ENCODE measurements at places on chromosomes 7 and 10.
A peak's percentile ranks its signal among the peaks of the same experiment; 100 is the strongest.

DNA sequence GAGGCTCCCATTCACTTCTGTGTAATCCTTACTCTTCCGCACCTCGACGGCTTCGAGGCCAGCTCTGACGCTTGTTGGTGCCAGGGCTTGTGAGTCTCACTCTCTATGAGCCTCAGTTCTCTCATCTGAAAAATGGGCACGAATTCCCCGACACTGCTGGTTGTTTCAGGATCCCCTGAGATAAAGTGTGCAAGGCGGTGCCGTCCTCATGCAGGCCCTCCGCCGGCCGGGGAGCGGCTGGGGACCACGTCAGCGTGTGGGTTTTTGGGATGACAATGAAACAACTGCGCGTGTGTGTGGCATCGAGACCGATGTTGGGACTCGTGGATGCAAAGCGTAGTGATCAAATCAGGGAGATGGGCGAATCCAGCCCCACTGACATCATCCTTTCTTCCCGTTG is 75.6 kb downstream of the FOXL3 start:
- no peak for DNase-seq

GRCh38 chr10:120833222-120833928 is 17.8 kb upstream of the WDR11 start:
- DNase-seq = no peak

GRCh38 chr7:75892634-75893272 is 13.9 kb downstream of the RHBDD2 start:
- no peak for DNase-seq

GRCh38 chr10:97724341-97724941 is 10.9 kb downstream of the MARVELD1 start:
- peak; percentile 39 for DNase-seq

DNA sequence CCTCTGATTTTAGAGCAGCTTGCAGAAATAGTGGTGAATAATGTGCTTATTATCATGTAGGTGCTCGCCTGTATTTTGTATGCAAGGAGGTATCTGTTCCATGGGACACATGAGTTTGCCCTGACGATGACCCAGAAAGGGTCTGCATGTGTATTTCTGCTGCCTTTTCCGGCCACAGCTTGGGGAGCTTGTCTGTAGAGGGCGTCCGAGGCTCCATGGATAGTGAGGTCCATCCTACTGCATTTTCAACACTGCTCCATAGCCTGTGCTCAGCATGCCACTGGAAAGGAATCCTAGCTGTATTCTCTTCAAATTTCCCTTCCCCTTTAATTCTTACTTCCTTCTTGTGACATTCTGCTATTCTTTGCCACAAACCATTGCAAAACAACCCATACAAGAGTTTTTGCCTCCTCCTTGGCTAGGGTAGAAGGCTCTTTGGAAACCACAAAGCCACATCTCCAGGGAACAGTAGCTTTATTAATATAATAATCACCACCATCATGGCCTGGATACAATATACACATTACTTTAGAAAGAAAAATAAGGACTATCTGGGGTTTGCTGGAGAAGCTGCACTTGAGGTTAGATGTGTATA is 127.7 kb downstream of the DYNC1I1 start:
- DNase-seq = no peak

- DNase-seq = no peak
Observed at GRCh38 chr10:100803492-100803891, 58.1 kb downstream of the PAX2 start.

GRCh38 chr10:120336911-120337540 is 120.0 kb upstream of the PLPP4 start:
- DNase-seq = peak; percentile 41

DNA sequence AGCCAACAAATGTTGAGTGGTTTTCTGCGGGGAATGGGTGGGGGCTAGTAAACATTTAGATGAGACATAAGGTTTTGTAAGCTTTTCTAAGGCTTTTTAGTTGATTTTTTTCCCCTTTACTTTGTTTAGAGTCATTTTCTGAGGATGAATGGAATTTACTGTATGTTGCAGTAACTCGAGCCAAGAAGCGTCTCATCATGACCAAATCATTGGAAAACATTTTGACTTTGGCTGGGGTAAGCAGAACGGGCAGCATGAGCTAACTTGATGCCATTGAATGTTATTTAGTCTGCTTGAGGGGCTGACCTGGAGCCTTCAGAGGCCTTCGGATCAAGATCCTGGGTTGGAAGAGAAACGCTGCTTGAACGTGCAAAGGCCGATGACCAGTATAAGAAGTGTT is 37.3 kb downstream of the FBH1 start:
- peak; percentile 40 for DNase-seq

- peak; percentile 89 for DNase-seq
Observed at GRCh38 chr10:62025901-62026879, 124.7 kb downstream of the ARID5B start.

- DNase-seq = no peak
Observed at GRCh38 chr7:154512121-154512833, 460.1 kb downstream of the DPP6 start.

DNA sequence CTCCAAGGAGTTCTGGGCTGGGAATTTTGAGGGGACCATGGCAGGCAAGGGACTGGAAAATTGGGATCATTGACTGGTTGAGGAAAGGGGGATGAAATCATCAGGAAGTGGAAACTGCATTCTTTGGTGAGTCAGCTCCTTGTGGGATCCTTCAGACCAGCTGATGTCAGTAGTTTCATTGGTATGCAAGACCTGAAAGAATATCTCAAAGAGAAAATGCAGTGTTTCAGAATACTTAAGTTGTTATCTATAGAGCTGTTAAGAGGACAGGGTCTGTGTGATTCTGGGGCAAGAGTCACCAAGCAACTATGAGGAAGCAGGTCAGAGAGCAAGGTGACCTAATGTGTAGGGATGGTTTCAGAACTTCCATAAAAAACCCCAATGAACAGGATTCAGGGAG is 595.9 kb upstream of the AUTS2 start:
- peak; percentile 0 for DNase-seq

DNA sequence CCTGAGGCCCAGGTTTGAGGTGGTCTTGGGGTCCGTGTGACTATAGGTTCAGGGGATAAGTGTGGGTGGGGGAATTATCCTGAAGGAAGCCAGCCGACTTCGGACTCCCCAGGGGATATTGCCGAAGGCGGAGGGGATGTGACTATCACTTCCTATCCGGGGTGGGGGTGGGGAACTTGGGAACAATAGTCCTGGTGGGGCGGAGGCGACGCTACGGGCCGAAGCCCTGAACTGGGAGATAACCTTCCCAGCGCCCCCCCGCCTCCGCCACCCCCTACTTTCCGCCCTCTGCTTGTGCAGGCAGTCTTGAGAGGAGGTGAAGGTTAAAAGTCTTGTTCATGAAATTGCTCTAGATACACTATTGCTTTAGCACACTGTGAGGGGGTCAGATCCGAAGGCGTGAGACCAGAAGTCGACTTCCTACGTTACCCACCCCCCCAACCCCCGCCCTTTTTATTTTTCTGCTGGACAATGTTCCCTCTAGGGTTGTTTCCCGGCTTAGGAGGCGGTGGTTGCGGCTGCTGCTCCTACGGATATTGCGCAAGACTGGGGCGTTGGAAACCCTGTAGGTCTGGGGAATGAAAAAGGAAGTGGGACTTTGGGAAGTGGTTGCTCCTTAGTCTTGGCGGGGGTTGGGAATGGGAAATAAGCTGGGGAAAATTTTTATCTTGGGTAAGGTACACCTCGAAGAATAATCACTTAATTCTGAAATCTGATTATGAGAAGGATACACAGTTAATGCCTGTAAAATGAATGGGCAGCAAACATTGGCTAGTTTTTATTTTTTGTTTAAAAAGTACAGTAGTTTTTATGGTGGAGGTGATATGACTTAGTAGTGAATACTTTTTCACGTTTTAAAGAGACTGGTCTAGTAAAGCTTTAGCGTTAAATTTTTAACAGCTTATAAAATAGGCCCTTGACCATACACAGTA is 1.5 kb downstream of the PTPN12 start:
- DNase-seq = peak; percentile 97

GRCh38 chr10:34369120-34369519 is 446.0 kb downstream of the PARD3 start:
- DNase-seq = no peak

GRCh38 chr10:34358729-34359434 is 456.2 kb downstream of the PARD3 start:
- DNase-seq = no peak

DNA sequence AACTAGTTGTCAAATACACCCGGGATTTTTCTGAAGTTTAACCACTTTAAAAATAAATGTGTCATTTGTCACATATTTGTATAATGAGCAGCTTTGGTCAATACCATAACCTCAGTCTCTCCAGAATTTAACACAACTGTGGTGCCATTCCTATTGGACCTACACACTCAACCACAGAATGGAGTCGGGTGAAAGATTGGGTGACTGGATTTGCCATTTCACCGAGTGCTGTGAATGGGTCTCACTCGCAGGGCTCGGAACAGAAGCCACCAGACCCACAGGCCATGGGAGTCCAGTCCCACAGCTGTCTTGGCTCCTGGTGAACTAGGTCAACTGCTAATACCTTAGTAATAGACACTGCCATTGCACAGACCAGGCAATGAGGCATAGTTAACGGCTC is 298.4 kb downstream of the CCDC3 start:
- DNase-seq = peak; percentile 29

- DNase-seq = peak; percentile 62
Observed at GRCh38 chr7:29896685-29897411, 90.5 kb downstream of the WIPF3 start.

- peak; percentile 15 for DNase-seq
Observed at GRCh38 chr7:133051066-133051465, 30.8 kb downstream of the CHCHD3 start.

DNA sequence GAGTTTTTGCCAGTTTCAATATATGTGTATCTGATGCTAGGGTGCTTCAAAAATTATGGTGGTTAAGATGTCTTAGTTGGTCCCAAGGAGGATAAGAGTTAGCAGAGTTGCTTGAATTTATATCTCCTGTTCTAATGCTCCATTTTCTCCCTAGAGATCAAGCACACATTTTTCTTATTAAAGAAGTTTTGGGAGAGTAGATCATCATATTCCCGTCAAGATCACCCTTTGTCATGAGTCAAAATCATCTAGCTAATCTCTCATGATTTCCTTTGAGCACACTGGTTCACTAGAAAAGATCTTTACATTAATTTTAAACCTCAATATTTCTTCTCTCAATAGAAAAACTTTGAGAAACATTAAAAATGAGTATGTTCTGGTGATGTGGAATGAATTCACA is 429.9 kb upstream of the SEMA3A start:
- DNase-seq = no peak

DNA sequence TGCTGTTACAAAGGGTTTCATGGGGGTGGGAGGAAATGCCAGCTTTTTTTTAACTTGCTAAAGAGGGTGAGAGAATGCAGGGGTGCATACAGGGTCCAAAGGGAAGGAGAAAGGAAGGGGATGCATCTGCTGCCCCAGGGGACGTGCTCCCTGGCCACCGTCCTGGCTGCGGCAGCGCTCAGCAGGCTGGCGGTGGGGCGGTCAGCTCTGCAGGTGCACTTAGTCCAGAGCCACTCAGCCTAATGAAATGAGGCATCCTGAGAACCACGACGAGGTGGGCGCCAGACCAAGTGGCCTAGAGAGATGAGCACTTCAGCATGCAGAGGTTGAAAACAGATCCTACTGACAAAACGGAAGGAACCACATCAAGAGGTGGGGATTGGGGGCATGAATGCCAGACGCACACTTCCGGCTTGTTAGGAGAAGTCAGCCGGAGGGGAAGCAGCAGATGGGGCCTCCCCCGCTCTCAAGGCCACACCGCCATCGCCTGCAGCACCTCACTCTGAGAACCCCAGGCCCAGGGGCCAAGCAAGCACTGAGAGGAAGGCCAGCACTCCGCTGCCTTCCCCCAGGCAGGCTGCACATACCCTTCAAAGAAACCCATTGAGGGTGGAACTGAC is 94.5 kb downstream of the MAD1L1 start:
- no peak for DNase-seq

DNA sequence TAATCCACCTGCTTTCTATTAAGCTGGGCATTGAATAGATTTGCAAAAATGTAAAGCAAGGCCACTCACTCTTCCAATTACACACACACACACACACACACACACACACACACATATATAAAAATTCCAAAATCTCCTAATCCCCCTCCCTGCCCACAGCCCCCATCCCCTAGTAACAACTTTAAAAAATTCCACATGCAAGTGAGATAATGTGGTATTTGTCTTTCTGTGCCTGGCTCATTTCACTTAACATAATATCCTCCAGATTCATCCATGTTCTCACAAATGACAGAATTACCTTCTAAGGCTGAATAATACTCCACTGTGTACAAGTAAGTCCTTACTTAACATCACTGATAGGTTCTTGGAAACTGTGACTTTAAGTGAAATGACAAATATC is 24.2 kb downstream of the SH2D4B start:
- DNase-seq = no peak

DNA sequence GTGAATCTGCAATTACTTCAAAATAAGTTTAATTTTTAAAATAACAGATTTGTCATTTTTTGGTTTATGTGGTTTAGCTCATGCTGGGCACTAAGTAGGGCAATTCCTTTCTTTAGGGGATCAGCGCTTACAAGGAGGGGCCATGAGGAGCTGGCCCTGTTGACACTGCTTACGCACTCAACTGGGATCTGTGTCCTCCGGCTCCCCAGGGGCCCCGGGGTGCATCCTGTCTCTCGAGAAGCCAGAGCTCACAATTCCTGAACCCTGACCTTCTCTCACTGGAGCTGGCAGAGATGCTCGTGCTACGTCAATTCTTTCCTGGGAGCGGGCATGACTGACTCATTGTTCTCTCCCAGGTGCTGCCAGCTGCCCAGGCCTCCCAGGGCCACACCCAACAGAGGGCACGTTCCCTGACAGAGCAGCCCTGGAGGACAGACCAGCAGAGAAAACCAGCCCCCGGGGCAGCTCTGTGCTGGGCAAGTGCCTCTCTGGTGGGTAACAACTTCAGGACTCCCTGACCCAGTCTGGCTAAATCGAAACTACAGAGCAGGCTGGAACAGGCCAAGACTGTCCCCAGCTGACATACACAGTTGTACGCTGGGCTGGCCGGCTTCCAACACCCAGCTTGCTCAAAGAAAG is 36.8 kb downstream of the CTBP2 start:
- peak; percentile 85 for DNase-seq

- DNase-seq = no peak
Observed at GRCh38 chr10:106147021-106147420, 1017.5 kb downstream of the SORCS1 start.

GRCh38 chr7:66054063-66054462 is 21.6 kb upstream of the ASL start:
- DNase-seq = no peak

All from EL (cell line).